ENCODE measurements at places on chromosomes 6 and 20.

DNA sequence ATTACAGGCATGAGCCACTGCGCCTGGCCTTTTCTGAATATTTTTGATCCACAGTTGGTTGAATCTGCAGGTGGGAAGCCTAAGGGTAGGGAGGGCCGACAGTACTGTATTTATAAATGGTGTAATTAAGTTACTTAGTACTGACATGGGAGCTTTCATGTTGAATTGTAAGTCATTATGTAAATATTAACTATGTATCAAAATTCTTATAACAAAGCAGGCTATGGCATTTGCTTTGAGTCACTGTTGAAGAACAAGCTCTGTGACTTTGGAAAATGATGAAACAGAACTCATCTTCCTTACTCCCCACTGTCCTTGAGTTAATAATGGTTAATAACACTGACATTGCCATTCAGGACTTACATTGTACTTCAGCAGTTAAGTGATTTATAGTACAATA is 63.0 kb upstream of the TXNDC5 start:
- DNase-seq: no peak

DNA sequence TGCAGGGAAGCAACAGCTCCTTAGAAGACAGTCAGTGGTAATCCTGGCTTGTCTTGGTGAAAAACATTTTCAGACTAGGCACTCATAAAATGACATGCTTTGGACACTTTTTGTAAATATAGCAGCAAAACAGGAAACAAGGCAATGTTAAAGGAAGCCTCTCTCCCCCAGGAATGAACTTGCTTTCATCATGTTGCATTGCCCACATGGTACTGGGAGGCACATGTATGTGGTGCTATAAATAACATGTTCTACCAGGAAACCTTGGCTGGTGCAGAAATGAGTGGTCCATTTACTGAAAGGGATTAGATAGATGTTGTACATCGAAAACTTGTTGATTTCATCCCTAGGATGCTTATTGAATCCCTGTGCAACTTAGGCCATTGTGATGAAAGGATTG is 121.4 kb upstream of the RREB1 start:
- DNase-seq: no peak

- DNase-seq: no peak
These were observed 79.2 kb upstream of the STMND1 start for GRCh38 chr6:17022604-17023003.

DNA sequence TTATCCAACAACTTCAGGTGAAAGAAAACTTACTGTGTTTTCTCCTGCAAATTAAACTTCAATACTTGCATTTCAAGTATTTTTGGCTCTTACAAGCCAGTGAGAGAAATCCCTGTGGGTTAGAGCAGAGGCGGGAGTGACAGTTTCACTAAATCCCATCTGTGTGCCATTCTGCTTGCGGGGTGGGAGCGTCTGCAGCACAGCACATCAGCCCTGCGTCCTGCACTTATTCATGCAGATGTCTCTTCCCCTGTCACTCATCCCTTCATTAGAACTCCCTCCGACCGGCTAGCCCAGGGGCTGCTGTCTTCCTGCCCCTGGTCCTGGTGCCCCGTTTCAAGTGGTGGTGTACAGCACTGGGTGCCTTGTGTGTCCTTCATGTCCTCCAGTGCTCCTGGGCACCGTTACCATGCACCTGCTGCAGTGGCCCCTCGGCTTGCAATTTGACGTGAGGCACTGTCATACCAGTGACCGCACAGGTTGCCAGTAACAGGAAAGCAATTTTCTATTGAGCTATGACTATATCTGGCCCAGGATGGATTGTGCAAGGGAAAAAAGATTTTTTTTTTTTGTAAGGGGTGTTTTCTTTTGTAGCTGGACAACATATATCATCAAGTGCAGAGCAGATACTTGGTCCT is 59.4 kb downstream of the INSM1 start:
- DNase-seq: no peak

- peak; percentile 32 for DNase-seq
These were observed 65.8 kb upstream of the CD93 start for GRCh38 chr20:23151885-23152284.

- no peak for DNase-seq
These were observed 952.6 kb upstream of the MAP3K7 start for GRCh38 chr6:91539456-91539855.

DNA sequence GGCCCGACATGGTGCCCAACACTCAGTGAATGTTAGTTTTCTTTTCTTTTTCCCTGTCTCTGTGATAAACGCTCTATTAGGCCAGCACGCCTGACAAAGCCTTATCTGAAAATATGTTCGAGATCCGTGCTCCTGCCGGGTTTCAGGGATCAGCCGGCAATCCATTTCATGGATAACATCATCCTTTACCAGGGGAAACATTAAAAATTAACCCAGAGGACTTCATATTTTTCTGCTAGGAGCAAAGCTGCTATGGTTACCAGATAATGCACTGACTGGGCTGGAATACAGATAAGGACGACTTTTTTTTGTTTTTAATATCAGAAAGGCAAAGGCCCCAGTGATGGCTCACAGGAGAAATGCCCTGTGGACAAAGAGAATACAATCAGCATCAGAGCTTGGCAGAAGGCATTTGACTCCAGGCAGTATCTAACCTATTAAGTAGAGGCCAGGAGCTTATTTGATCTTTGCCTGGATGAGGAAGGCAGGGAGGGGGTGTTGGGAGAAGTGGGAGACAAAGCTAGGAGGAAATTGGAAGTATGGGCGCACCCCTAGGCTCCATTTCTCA is 482.0 kb upstream of the CHD6 start:
- no peak for DNase-seq

- no peak for DNase-seq
These were observed 74.6 kb downstream of the DTD1 start for GRCh38 chr20:18662279-18663040.

GRCh38 chr6:40860443-40860842 is 178.6 kb downstream of the UNC5CL start:
- DNase-seq: no peak

DNA sequence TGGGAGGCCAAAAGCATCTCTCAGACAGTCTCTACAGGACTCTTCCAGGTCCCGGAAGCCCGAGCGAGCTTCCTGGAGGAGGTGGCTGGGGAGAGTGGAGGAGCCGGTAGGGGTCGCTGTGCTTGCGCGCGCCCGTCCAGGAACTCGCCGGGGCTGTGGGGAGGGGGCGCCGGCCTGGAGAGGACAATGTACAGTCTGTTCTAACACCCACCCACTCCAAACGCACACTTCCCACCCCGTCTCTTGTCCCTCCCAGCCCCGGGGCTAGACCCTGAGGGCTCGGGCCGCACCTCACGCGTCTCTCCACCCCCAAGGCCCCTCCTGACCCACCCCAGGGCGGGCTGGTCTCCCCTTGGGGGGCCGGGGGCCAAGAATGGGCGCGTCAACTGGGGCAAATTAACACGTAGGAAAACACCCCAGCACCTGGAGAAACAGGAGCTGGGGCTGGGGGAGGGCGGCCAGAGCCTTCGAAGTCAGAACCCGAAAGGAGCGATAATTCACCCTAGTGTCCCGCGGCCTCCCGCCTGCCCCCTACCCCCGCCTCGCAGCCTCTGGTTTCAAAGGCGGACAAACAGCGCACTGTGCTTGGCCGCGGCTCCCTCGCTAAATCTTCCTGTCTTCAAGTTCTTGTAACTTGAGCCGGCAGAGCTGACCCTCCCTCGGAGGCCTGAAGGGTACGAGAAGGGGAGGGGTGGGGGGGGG is 103.2 kb upstream of the FOXP4 start:
- peak; percentile 61 for DNase-seq

DNA sequence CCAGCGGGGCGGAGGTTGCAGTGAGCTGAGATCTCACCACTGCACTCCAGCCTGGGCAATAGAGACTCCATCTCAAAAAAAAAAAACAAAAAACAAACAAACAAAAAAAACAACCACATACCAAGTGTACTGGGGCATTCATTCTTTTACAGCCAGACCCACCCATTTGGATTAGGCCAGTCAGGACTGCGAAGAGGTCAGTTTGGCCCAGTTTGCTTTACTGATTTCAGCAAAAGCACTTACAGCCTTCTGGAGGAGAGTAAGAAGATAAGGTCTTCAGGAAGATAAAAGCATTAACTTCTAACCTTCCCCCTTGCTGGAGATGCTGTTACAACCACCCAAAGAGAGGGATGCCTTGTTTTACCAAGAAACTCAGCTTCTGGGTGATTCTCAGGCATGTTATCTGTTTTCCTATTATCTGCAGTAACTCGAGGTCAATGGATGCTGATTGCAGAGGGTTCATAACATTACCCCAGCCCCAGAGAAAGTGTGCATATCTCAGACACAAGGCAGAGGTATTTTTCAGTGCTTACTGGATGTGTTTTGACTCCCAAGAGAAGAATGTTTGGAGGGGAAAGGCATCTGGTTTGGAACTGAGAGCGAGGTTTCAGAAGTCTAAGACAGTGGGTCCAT is 118.9 kb downstream of the RIN2 start:
- no peak for DNase-seq

GRCh38 chr6:74598462-74599393 is 607.1 kb downstream of the COL12A1 start:
- DNase-seq: peak; percentile 69

GRCh38 chr6:144152334-144152900 is 2.1 kb downstream of the STX11 start:
- DNase-seq: no peak

GRCh38 chr20:1478566-1478965 is 11.9 kb upstream of the NSFL1C start:
- peak; percentile 65 for DNase-seq

GRCh38 chr6:168615837-168616236 is 174.9 kb downstream of the SMOC2 start:
- no peak for DNase-seq

DNA sequence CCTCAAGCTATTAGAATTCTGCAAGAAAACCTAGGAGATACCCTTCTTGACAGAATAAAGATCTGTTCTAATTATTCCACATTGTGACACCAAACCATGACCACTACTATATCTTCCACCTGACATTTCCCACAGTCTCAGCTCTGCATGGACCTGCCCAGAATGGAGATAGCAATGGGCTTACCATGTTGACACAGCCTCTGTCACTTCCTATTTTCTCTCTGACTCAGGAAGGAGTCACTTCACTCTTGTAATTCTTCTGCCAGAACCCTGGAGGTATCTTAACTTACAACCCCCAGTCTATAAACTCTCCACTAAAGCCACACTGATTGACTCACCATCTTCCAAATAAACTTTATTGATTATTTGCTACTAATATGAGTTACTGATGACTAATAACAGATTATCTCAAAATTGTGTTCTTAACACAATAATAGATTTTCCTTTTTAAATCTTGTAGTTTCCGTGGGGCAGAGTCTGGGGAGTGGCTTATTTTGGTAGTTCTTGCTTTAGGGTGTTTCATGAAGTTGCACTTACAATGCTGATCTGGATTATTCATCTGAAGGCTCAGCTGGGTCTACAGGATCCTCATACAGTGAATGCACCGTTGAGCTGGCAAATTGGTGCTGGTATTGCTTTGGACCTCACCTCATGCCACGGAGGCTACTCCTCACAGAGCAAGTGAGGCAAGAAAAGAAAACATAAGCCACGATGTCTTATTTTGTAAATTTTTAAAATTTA is 869.9 kb downstream of the KIF16B start:
- peak; percentile 76 for DNase-seq

DNA sequence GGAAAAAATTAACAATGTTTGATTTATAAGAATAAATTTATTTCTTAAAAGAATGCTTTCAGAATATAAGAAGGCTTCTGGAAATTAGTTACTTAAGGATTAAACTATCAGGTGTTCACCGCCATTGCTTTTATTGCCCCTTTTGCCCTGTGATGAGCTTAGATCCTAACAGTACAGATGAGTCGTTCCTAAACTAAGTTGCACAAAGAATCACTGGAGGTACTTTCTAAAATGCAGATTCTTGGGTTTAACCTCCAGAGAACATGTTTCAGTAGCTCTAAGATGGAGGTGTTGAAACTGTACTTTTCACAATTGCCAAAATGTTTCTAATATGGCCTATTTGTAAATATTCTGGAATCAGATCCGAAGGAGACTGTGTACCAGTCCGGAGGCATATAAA is 211.9 kb downstream of the GMDS start:
- DNase-seq: no peak

DNA sequence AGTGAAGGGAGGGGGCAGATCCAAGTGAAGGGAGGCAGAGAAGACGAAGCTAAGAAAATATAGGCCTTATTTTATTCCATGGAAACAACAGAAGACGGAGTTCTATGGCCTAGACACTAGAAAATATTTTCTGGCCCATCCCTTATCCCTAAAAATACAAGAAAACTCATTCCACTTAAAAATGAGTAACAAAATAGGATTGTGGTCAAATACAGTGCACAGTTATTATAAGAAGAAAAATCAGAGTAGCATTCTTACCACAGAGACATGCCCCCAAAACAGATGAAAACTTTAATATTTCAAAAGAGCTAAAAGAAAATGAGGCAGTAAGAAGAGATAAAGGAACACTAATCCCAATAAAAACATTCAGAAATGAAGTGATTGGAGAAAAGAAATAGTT is 202.9 kb downstream of the GMPR start:
- DNase-seq: no peak

GRCh38 chr6:170117111-170117972 is 173.5 kb downstream of the DLL1 start:
- DNase-seq: no peak

DNA sequence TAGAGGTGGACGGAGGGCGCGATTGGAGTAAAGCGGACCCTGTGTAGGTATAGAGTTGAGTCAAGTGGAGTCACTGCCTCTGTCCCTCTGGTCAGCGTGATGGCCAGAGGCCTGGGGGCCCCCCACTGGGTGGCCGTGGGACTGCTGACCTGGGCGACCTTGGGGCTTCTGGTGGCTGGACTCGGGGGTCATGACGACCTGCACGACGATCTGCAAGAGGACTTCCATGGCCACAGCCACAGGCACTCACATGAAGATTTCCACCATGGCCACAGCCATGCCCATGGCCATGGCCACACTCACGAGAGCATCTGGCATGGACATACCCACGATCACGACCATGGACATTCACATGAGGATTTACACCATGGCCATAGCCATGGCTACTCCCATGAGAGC is 479 bp downstream of the SLC39A7 start:
- no peak for DNase-seq

DNA sequence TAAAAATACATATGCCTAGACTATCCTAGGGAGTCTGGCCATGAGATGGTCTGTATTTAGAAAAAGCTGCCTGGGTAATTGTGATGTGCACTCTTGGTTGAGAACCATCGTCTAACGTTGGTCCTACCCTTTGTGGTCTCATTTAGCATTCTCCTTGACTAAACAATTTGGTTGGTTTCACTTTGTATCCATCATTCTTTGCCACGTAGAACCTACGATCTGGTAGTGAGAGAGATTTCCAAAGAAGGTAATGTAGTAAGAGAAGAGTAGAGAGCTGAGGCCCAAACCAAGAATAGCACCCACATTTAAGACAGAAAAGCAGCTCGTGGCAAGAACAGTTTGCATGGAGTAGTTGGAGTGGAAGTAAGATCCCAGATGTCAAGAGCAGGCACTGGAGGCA is 219.8 kb downstream of the TMEM200A start:
- no peak for DNase-seq

- no peak for DNase-seq
These were observed 3.9 kb downstream of the ACSS2 start for GRCh38 chr20:34880215-34880850.

DNA sequence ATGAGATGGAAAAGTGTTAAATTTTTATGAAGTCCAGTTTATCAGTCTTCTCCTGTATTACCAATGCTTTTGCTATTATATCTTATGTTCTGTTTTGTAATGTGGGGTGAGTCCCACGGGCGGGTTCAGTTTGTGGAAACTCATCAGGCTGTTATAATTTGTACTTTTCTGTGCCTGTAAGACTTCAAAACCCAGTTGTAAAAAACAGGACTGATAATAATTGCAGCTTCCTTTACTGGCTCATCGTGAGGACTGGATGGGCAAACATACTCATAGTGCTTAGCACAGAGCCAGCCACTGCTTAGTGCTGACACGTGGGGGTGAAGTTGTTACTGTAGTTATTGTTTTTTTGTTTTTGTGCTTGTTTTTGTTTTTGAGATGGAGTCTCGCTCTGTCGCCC is 45.6 kb downstream of the TGM2 start:
- DNase-seq: no peak
